ENCODE measurements at places on chromosomes 12 and 14. TPM values are rescaled to one million over a fixed set of nuclear protein-coding genes. Genes with fewer than 3 reads are reported as not detected.

The VDR gene
- 0.38 TPM for total RNA-seq

The CAPZA3 gene
- total RNA-seq: not detected

The PABPN1 gene
- 74.8 TPM for total RNA-seq

The TMEM132D gene
- total RNA-seq: not detected

The MIPOL1 gene
- total RNA-seq: 19.6 TPM

The PRR13 gene
- 68.9 TPM for total RNA-seq

The SIX6 gene
- total RNA-seq: not detected

The TMEM253 gene
- total RNA-seq: not detected

The LRP6 gene
- total RNA-seq: 39.5 TPM

The TRIM9 gene
- total RNA-seq: under 0.01 TPM

The PPFIA2 gene
- total RNA-seq: not detected

The NXPH4 gene
- 0.19 TPM for total RNA-seq
